ENCODE measurements at places on chromosomes 16 and 17. TPM values are rescaled to one million over a fixed set of nuclear protein-coding genes. Genes with fewer than 3 reads are reported as not detected.

GRCh38 chr17:38540514-38541045, 65.2 kb downstream of the SRCIN1 start:
- no peak overlapping the region for H3K27ac ChIP-seq
- DNase-seq = no peak
- H3K4me1 ChIP-seq = no peaks in the 10 kb centered on the region

DNA sequence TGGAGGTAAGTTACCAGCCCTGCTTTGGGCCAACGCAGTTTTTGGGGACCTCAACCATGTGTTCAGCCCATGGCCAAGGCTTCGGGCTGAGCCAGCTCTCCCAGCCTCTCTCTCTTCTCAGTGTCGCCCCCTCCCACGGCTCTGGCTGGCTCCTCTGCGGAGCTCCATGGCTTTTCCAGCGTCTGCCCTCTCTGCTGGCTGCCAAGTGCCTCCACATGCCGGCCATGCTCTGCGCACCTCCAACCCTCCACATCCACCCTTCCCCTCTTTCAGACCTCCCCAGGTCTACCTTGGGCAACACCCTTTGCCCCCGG, 23.2 kb downstream of the COTL1 start:
- no peak for DNase-seq
- no peaks in the 10 kb centered on the region for H3K27me3 ChIP-seq
- H3K36me3 ChIP-seq = no peaks in the 10 kb centered on the region
- no peak overlapping the region for H3K4me3 ChIP-seq
- H3K4me1 ChIP-seq = peaks cover 8% of the 10 kb centered on the region
- H3K27ac ChIP-seq = no peak overlapping the region

DNA sequence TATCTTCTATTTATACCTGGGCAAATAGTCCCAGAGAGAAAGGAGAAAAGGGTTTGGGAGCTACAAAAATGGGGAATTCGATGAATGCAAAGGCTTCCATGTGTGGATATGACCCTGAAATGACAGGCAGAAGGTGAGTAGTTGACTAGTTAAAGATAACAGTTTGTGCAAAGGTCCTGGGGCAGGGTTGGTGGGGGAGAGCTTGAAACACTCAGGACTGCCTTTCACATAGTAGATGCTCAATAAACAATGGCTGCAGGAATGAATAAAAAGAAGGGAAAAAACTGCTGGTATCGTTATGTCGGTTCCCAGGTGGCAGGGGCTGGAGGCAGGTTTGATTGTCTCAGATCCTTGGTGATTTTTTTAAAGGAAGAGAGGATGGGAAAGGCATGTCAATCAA, 445.5 kb downstream of the HAPSTR1 start:
- H3K27ac ChIP-seq = no peak overlapping the region
- no peaks in the 10 kb centered on the region for H3K36me3 ChIP-seq
- no peak for DNase-seq
- H3K27me3 ChIP-seq = no peaks in the 10 kb centered on the region
- H3K4me1 ChIP-seq = no peaks in the 10 kb centered on the region

The ALDH3A2 gene
- 189 TPM for total RNA-seq

The WFIKKN1 gene
- total RNA-seq = not detected

DNA sequence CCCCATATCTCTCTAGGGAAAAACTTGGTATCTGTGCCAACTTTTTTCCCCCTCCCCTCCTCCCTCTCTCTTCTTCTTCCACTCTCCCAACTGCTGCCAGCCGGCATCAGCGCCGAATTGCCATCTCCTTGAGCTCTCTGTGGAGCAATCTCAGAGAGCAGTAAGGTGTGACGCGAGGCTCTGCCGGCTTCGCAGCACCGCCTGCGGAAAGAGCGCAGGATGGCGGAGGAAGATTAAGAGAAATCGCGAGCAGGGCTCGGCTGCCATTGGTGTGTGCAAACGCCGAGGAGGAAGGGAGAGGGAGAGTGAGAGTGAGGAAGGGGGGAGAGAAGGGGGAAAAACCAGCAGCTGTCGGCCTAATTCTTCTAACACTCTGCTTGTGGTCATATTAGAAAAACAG, 44.2 kb downstream of the NEUROD2 start:
- no peaks in the 10 kb centered on the region for H3K4me1 ChIP-seq
- H3K4me3 ChIP-seq = no peak overlapping the region
- DNase-seq = no peak
- H3K27ac ChIP-seq = no peak overlapping the region
- no peaks in the 10 kb centered on the region for H3K27me3 ChIP-seq

The ZNF768 gene
- total RNA-seq = 18.9 TPM

GRCh38 chr17:74271901-74272561, 2.0 kb upstream of the DNAI2 start:
- DNase-seq = no peak
- H3K27me3 ChIP-seq = no peaks in the 10 kb centered on the region
- H3K4me1 ChIP-seq = no peaks in the 10 kb centered on the region
- no peak overlapping the region for H3K4me3 ChIP-seq
- H3K36me3 ChIP-seq = no peaks in the 10 kb centered on the region

DNA sequence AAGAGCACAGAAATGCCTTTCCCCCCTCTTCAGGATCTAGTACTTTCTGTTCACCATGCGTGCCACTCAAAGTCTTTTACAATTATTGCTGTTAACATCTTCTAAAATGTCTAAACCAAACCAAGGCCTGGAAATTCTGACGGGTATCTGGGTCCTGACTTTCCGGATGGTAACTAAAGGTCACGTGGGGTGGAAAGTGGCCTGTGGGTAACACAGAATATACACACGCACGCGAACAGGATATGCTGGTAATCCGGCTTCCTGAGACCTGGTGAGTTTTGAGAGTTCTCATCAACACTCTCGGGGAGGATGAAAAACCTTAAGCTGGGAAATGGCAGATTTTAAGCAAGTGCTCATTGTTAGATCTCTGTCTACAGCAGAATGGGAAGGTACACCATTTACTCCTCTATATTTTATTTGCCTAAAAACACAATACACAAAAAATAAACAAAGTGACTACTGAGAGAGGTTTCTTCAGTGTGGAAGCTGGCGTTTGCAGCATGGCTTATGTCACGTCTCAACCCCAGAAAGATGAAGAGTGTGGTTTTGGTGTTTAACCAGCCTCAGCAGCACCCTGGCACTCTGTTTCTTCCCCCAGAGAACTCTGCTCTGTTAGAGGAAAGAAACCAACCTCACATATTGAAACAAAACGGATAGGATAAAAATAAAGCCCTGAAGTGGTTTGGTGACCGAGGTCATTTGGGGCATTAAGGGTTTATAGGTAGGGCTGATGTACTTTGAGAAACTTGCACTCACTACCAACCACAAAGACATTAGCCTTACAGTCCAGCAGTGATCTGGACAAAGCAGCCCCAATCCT, 37.3 kb downstream of the SMG6 start:
- H3K4me1 ChIP-seq = peaks cover 31% of the 10 kb centered on the region
- peaks cover 7% of the 10 kb centered on the region for H3K36me3 ChIP-seq
- no peak overlapping the region for H3K27ac ChIP-seq
- no peaks in the 10 kb centered on the region for H3K27me3 ChIP-seq
- peak; percentile 69 for DNase-seq
- no peak overlapping the region for H3K4me3 ChIP-seq

The SLC16A11 gene
- total RNA-seq = not detected

The CMTM2 gene
- total RNA-seq = not detected

The ACSM2A gene
- not detected for total RNA-seq

DNA sequence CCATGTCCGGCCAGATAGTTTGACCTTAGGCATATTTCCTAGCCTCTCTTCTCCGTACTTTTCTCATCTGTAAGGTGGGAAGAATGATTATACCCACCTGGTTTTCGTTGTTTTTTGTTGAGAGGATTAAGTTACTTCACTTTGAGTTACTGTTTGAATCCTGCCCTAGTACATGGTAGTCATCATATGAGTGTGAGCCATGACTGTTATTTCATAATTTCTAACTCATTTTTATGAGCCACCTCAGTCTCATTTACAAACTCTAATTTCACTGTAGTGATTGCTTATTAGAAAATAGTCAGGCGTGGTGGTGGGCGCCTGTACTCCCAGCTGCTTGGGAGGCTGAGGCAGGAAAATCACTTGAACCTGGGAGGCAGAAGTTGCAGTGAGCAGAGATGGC, 45.1 kb downstream of the YPEL2 start:
- peak overlapping the region; percentile 95 for H3K27ac ChIP-seq
- no peak for DNase-seq
- H3K36me3 ChIP-seq = no peaks in the 10 kb centered on the region
- peaks cover 52% of the 10 kb centered on the region for H3K4me1 ChIP-seq
- no peak overlapping the region for H3K4me3 ChIP-seq
- H3K27me3 ChIP-seq = no peaks in the 10 kb centered on the region

DNA sequence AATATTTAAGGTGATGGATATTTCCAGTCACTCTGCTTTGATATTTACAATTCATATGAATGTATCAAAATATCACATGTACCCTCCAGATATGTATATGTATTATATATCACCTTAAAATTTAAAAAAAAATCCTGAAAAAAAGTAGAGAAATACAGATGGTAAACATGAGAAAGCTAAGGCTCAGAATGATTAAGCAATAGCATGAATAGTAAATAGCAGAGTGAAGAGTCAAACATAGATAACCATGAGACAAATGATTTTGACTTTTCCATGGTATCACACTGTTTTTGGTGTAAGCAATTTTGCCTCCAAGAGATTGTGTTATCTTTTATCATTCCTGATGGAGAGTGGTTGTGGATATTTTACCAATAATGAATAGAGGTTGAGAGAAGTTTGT, 868.8 kb downstream of the CDH11 start:
- no peak for DNase-seq
- no peaks in the 10 kb centered on the region for H3K4me1 ChIP-seq
- no peaks in the 10 kb centered on the region for H3K27me3 ChIP-seq
- no peak overlapping the region for H3K4me3 ChIP-seq

The CLUH gene
- 58.1 TPM for total RNA-seq

The HEATR9 gene
- total RNA-seq = not detected

The PPL gene
- 25.7 TPM for total RNA-seq

The TMEM97 gene
- not detected for total RNA-seq
